AG20443 (cell line): ENCODE measurements at places on chromosomes 1 and 21.

DNA sequence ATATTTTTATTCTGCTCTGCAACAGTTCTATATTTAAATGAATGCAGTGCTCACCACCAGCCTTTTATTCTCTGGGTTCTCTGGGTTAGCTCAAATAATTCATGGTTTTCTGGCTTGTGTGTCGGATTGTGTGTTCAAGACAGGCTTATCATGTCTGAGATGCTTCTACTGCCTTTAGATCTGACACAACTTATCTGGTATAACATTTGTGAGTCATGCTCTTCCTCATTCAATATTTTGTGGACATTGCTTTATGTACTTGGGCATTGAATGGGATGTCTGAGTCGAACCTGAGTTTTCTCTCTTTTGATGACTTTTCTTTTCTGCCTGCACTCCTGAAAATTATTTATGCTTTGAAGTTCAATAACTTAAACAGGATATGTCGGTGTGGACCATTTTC lies 17.6 kb upstream of the PKP1 start:
- no peak for DNase-seq

DNA sequence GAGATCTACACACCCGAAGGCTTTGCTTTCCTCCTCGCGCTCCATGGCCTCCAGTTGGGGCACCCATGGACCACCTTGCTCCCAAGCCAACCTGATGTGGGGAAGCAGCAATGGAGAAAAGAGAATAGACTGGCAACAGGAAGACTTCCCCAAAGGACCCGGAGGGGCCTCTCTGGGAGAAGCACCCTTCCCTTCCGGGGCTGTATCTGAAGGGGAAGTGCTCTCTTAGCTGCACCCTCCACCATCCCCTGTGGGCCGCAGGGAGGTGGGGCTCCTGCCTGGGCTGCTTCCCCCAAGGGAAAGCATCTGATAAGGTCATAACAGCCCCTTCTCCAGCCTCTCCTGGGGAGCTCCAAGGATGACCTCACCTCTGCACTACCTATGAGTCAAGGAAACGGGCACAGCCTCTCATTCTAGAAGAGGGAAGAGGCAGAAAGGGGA lies 100.2 kb downstream of the RIPK4 start:
- DNase-seq: no peak

DNA sequence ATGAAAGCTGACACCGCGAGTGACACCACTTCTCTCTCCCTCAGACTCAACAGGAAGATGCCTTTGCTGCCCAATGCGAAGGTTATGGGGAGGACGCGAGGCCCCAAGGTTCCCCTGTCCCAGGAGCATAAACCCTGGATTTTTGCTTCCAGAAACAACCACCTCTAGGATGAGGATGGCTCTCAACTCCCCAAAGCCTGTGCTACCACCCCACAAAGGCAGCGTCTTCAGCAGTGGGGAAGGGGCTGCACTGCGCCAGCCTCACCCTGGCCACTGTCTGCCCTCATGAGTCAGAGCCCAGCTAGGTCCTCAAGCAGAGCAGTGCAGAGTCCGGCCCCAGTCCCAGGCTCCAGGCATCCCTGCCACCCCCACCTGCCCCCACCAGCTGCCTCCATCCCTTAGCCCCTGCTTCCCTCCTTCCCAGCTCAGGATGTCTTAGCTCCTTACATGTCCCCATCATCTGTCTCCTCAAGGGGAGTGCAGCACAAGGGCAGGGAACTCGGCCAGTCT lies 6.9 kb upstream of the SRARP start:
- DNase-seq: no peak

- DNase-seq: no peak
These were observed 594.7 kb downstream of the ADGRL2 start for GRCh38 chr1:82395440-82395839.

- DNase-seq: peak; percentile 59
These were observed 19.2 kb downstream of the CRCT1 start for GRCh38 chr1:152533327-152533938.

DNA sequence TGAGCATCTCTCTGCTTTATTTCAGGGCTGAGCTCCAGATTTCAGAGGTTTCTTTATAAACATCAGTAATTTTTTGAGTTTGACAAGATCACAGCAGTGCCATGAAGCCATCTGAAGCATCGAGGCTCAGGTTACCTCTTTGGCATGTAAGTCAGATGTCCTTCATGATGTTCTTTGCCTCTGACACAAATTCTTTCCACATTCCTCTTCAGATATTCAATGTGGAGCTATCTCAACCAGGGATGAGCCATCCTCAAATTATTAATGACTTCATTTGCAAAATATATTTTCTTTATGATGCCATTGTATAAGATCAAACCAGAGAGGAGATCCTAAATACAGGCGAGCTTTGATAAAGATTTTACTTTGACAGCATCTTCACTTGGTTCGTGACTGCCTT lies 256.7 kb downstream of the COL11A1 start:
- DNase-seq: no peak

- DNase-seq: no peak
These were observed 37.5 kb upstream of the KIF21B start for GRCh38 chr1:201061049-201061448.

DNA sequence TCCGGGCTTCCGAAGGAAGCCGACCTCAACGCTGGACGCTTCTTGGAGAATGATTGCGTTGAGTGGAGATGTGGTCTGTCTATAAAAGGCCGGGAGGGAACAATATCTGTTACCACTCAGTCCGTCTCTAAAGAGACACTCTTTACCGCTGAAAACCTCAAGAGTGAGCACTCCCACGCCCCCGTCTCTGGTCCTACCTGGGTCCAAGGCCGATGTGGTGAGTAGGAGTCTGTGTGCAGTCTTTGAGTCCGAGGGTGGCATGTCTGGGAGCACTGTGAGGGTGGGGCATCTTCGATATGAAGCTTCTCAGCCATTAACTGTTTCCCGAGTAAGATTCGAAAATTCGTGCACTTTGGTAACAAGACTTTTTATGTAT lies 576 bp downstream of the ZFP69 start:
- DNase-seq: peak; percentile 32

GRCh38 chr21:26842974-26843932 lies 2.0 kb downstream of the ADAMTS1 start:
- DNase-seq: peak; percentile 92

DNA sequence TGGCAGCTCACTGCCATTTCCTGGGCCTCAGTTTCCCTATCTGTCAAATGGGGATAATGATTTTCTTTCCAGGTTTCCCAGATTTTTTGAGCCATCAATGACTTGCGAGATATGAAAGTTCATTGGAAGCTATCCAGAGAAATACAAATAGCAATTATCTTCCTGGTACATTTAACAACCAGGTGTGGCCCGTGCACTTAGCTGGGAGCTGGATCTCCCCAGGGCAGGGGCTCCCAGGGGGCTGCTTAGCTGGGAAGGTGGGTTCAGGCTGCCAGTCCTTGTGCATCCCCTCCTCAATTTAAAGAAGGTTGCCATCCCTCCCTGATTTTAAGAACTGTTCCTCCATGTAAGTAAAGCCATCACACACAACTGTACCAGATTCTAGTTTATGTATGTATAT lies 3.6 kb upstream of the TMEM54 start:
- no peak for DNase-seq

DNA sequence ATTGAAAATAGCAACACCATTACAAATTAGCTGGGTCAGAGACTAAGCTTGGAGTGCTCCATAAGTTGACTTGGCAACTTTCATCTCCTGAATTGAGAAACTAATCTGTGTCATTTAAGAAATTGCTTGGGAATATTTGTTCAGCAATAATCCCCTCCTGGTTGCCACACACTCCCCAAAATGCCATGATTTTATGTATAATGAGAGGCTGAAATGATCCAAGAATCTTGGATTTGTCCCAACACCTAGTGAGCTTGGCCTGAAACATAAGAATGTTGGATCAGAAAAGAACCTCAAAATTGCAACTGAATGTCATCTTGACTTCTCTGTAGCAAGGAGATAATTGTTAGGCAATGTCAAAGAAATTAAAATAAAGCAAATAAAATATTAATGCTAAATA lies 805.9 kb upstream of the ADAMTS5 start:
- DNase-seq: no peak

DNA sequence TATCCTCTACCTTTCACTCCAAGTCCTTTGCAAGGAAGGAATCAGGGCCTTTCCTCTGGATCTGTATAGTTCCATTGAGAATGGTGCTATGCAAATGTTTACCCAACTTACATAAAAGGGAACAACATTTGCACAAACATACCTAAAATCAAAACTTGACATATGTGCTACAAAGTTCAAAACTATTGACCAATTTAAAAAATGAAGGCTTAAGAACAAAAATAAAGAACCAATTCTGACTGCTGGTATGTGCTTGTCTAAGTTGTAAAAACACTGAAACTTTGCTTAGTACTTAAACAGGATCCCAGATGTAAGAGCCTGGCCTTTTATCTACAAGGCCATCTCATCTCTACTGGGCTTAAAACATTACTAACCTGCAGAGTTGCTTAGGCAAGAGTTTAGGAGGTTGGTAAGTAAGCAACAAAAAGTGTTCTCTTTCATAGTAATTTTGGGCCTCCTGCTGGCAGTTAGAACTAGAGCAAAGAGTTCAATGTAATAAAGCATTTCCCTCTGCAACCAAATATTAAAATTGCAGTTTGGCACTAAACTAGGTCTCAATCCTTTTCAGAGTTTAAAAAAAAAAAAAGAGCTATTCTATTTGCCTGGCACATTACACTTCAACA lies 2.0 kb downstream of the SCMH1 start:
- peak; percentile 30 for DNase-seq

DNA sequence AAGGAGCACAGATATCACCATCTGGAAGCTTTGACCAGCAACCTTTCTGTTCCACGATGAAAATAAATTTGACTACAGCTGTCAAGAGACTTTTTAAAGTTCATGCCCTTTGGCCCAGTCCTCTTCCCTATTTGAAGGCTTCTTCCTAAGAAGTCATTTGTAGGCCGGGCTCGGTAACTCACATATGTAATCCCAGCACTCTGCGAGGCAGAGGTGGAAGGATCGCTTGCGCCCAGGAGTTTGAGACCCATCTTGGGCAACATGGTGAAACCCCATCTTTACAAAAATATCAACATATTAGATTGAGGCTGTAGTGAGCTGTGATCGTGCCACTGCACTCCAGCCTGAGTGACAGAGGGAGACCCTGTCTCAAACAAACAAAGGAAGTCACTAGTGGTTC lies 58.3 kb upstream of the IFFO2 start:
- DNase-seq: no peak

DNA sequence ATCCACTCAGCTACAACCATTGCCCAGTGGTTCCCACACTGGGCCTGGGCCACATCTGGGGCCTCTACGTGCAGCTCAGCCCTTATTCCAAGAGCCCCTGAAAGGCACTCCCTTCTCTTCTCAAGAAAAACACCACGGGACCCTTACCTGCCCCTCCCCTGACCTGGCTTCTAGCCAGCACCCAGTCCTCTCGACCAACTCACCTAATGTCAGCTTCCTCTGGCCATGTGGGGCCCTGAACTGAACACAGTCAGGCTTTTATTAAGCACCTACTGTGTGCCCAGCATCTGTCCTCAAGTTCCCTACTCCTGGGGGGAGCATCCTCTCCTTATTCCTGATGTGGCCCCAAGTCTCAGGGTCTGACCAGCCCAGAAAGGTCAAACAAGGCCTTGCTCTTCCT lies 208.4 kb downstream of the MATN1 start:
- DNase-seq: no peak

GRCh38 chr1:45246760-45247159 lies 40.4 kb upstream of the ZSWIM5 start:
- DNase-seq: peak; percentile 49

DNA sequence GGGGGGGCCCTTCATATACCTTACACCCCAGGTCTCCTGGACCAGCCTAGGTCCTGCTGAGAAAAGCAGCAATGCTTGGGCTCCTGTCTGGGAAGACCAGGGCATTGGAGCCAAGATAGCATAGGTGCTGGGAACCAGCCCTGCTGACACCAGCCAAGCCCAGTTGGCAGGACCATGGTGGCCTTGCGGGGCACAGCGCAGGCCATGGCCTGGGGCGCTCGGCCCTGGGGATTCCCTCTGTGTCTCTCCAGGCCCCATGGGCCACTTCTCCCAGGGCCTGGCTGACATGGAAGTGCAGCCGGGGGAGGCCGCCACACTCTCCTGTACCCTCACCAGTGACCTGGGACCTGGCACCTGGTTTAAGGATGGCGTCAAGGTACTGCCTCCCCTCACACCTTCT lies 23.3 kb downstream of the IGFN1 start:
- DNase-seq: no peak

DNA sequence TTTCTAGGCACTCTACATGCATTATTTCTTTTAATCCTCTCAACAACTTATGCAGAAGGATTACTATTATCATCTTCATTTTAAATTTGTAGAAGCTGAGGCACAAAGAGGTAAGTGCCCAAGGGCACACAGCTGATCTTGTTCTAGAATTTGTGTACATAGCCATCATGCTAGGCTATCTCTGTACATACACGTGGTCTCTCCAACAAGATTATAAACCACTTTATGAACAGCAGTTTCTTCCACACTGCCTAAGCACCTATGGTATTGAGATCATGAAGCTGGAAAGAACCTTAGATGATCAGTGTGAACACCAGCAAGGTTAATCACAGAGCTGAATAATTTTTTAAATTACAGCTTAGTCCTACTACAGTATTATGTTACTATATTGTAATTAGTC lies 28.9 kb downstream of the UCHL5 start:
- no peak for DNase-seq

DNA sequence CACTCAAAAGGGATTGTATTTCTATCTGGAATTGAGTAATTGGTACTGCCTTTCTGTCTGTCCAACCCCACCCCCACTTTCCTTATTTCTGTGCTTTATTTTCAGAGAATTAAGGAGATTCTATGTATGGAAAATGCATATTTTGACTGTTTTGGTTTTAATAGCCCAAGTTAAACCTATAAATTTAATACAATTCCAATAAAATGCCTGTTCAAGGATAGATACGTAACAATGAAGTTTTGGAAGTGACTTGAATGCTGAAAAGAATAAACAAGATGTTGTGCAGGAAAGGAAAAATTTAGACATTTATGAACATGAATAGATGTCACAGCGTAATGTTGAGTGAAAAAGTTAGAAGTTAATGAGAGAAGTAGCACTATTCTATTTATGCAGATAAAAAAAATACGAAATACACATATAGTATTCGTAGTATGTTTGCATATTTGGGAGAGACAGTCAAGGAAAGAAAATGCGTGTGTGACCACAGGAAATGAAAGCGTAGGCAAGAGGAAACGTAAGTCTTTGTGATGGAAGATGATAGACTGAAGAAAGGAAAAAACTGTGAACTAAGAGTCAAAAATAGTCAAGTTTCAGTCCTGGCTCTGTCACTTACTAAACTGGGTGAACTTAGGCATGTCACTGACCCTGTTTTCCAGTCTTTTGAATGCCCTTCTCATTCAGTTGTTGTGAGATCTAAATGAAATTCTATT lies 62.1 kb downstream of the MEF2D start:
- DNase-seq: no peak

DNA sequence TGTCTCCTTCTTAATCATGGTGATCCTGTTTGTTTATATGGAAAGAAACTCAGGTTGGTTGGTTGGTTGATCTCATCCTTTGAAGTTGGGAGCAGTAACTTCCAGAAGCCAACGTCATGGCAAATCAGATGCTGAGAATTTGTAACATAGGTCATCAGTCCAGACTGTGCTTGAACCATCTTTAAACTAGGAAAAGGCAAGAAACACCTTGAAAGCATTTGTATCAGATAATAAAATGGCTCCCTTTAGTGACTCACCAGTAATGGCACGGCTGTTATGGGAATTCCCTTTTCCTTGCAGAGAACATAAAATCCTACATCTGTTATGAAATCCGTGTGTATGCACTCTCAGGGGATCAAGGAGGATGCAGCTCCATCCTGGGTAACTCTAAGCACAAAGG lies 58.1 kb downstream of the SERBP1 start:
- DNase-seq: no peak

- no peak for DNase-seq
These were observed 53.3 kb downstream of the TOR1AIP2 start for GRCh38 chr1:179824265-179824664.

GRCh38 chr1:21406659-21407058 lies 33.3 kb upstream of the NBPF3 start:
- no peak for DNase-seq
